ENCODE measurements at places on chromosomes 13 and 19. TPM values are rescaled to one million over a fixed set of nuclear protein-coding genes. Genes with fewer than 3 reads are reported as not detected.

DNA sequence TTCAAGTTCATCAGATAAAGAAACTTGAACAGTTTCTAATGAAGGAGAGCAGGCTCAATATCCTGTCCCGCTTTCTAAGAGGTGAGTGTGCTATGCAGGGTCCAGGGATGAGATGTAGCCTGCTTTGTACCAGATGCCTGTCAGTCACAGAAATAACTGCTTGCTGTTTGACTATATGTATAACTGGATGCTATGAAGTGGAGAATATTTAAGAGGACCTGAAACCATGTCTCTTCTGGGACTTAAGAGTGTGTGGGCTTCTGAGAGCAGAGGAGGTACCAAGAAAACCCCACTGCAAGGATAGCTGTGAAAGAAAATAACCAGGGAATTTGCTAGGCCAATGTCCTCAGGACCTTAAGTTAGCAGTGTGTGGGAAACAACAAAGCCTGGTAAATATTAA lies 246.3 kb upstream of the RFC3 start:
- DNase-seq = no peak

- no peak for DNase-seq
Measured at GRCh38 chr13:99362362-99362761, 55.2 kb upstream of the GPR183 start.

GRCh38 chr13:93222976-93223375 lies 3.6 kb upstream of the GPC6 start:
- no peak for DNase-seq

- peak; percentile 93 for DNase-seq
Measured at GRCh38 chr13:30905932-30906383, at the start of gene MEDAG. MEDAG (plus strand) TSS chr13:30906271; CDS start chr13:30906516, 245 bp downstream.

DNA sequence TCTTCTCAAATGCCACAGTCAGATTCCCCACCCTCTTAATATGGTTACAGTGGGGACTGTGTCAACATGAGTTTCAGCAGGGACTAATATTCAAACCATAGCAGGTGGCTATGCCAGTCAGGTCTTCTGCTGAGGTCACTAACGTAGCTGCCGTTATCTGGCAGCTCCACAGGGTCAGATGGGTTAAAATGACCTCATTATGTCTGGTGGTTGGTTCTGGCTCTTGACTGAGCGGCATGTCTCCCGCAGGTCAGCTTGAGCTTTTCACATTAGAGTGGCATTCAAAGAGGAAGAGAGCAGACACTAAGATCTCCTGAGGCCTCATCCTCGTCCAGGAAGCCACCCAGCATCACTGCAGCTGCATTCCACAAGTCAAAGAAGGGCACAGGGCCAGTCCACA lies 21.4 kb upstream of the IPO5 start:
- DNase-seq = no peak

RXFP2 gene
- total RNA-seq = not detected
